ENCODE measurements at places on chromosomes 3 and 15.
A peak's percentile ranks its signal among the peaks of the same experiment; 100 is the strongest.

DNA sequence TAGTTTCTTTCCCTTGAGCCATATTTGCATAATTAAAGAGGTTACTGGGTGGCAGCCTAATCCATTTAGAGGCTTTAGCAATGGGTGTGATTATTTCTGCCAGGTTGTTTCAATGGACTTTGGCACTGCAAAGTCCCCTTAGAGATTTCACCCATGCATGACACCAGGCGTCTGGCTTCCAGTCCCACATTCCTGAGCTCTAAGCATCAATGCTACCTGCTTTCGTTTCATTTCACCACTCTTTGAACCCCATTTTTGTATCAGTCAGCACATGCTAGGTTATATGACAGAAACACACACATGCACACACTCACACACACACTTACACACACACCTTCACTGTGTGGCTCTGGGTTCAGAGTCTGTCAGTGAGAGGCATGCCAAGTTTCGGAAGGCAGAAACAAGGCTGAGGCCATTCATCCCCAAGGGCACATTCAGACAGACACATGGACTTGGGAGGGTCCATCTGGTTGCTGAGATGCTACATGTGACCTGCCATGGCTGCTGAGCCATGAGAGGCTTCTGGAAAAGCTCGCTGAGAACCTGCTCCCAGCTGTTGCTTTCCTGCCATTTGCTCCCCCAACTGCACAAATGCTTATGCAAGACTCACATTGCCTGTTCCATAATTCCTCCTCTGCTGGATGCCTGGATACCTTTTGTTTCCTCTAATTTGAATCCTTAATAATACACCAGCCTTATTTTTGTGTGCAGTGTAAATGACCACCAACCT, 354.1 kb downstream of the GABRG3 start:
- DNase-seq, result no peak

- no peak for DNase-seq
Measured at GRCh38 chr15:48802867-48803266, 8.0 kb downstream of the CEP152 start.

DNA sequence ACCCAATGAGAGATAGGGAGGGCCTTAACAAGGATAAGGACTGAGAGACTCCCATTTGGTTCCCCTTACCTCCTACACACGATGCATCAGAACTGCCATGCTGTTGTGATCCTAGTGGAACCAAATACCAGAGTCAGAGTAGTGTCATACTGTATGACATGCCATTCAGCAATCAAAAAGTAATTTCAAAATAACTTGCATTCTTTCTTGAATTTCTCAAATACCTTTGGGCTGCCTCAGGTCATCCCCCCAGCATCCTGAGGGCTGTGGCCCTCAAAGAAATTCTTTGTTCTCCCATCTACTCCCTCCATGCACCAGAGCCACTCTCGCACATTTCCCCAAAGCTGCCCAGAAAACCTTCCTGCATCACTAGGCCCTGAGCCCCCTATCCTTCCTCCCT, 68.9 kb upstream of the PPP2R3A start:
- DNase-seq, result no peak

DNA sequence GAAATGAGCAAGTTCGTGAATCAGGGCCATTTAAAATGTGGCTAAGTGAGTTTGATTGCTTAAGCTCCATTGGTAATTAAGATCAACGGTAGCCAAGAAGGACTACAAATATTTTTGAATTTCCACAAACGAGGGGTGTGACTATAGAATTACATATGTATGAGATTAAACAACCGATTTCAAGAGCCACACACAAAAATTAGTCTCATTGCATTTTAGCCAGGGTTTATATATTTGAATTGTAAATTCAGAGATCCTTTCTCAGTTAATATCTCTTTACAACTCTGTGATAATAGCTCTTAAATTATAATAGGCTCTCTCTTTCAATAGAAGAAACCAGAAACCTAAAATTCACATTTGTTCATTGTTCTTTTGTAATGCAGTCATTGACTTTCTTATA, 325.6 kb upstream of the ICE2 start:
- no peak for DNase-seq

DNA sequence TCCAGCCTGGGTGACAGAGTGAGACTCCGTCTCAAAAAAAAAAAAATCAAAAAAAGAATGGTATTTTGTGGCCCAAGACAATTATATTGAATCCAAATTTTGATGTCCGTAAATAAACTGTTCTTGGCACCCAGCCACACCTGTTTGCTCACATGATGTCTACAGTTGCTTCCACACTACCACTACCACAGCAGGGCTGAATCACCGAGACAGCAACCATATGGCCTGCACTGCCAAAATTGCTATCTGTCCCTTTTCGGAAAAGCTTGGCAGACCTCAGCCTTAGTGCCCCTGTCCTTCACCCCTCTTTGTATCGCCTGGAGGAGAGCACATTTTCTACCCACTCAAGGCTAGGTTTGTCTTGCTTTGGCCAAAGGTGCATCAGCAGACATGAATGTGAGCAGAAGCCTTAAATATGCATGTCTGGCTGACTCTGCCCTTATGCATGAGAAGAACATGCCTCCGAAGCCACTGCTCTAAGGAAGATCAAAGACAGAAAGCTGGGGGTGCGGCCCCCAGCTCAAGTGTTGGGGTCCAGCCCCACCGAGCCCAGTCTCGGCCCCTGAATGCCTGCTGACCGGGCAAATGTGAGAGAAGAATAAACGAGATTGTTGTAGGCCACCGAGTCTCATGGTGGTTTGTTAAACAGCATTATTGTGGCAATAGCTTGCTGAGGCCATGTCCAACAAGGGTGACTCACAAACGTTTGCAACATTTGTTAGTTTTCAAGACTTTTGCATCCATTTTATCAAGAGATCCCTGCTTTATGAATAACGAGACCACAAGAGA, 108.1 kb downstream of the TPRA1 start:
- DNase-seq, result peak; percentile 37

DNA sequence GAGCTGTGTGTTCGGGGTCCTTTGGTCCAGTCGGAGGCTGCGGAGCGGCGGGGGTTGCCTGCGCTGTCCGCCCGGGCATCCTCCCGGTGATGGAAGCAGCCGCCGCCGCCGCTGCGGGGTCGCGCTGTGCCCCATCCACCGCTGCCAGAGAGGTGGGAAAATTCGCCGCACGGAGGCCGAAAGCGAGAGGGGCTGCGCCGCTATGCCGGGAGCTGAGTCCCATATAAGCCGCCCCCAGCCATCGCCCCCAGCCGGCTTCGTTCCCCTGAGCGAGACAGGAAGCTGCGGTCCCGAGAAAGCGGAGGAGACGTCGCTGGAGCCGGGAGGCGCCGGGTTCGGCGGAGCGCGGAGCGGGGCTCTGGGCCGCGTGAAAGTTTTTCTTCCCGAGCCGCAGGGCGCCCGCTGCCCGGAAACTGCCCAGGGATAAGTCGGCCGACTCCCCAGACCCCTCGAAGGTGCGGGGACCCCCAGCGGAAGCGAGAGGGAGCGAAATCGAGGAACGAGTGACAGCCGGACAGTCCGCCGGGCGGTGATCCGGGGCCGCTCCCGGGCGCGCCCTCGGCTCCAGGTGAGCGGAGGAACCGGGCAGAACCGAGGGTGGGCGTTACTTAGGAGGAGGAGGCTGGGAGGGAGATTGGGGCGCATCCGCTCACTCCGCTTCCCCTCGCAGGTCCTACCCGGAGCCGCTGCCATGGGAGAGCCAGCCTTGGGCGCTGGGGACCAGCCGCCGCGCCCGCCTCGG, 574 bp downstream of the CHST2 start:
- peak; percentile 63 for DNase-seq

GRCh38 chr3:13016083-13016720, 57.0 kb downstream of the IQSEC1 start:
- no peak for DNase-seq

DNA sequence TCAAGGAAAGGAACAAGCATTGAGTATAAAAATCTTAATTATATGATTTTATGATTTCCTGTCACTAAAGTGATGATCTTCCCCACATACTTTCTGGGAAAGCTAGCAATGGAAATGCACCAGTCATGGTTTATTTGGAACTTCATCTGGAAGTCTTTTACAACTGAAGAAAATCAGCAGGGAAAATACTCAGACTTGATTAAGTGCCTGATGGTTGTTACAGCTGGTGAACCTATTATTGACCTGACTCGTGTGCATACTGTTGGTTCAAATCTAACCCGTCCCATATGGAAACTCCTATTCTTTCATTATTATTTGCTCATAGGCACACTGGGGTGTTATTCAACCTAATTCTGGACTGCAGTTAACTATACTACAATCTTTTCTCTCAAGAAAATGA, 701.8 kb upstream of the CCDC54 start:
- DNase-seq, result no peak

- DNase-seq, result no peak
Measured at GRCh38 chr3:17412950-17413530, 329.4 kb downstream of the TBC1D5 start.

Data from suprapubic skin (tissue), 4 donors.